Stimulated activated CD4-positive, alpha-beta T cell treated with anti-CD3 and anti-CD28 coated beads, TNF-alpha, amount 100 ng/mL, for 48 hours (primary cell): ENCODE measurements at places on chromosomes 2 and 18.

GRCh38 chr2:100766806-100767205 lies 53.1 kb upstream of the NPAS2 start:
- DNase-seq = no peak

GRCh38 chr2:54579061-54579681 lies 123.0 kb downstream of the SPTBN1 start:
- DNase-seq = no peak

GRCh38 chr18:63956755-63957154 lies 7.7 kb downstream of the HMSD start:
- DNase-seq = no peak

- DNase-seq = no peak
Observed at GRCh38 chr2:54259413-54260240, 3.6 kb upstream of the TSPYL6 start.

GRCh38 chr2:190214426-190215194 lies 105.0 kb downstream of the HIBCH start:
- no peak for DNase-seq

DNA sequence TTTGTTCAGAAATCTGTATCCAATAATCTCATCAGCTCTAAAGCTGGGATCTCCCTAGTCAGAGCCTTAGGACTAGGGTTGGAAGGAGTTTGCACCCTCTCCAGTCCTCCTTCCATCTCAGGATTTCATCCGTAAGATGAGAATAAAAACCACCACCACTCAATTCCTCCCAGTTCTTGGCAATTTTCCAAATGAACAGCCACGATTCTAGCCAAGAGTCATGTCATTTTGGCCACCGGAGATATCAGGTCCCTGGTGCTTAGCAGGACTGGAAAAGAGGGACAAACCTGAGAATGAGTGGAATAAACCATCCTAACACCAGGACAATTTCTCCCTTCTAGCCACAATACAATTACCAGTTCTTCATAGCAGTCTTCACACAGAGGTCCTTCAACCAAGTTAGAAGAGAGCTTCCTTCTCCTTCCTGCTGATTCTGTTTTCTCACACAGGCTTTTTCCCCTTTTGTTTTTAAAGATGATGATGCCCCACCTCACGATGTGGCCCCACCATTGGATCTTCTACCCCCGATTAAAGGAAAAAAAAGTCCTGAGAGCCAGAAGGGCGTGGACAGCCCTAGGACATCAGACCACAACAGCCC lies 36.2 kb downstream of the KIAA2012 start:
- DNase-seq = no peak
